ENCODE measurements at places on chromosomes 16 and 17.
A peak's percentile ranks its signal among the peaks of the same experiment; 100 is the strongest.

- peak; percentile 83 for DNase-seq
These were observed 9.2 kb upstream of the CD300A start for GRCh38 chr17:74457146-74457819.

- DNase-seq: peak; percentile 32
These were observed 53.1 kb downstream of the VPS53 start for GRCh38 chr17:661509-661908.

- peak; percentile 85 for DNase-seq
These were observed at the start of gene MXRA7 for GRCh38 chr17:76710863-76711611. Gene MXRA7, minus strand, starts transcription at chr17:76710965. Its CDS starts 19 bp downstream, at chr17:76710946.

DNA sequence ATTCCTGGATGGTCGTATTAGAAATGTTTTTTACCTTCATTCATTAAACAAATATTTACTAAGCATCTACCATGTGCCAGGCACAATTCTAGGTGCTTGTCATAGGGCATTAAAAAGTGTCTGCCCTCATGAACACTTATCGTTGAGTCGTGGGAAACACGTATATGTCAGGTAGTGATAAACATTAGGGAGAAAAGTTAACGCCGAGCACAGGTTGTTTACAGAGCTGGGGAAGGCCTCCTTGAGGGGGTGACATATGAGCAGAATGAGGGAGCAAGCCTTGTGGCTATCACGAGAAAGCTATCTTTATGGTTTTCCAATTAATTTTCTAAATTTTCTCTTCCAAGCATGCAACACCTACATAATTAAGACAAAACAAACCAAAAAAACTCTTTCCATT, 985 bp upstream of the ZNF213 start:
- DNase-seq: no peak

- DNase-seq: no peak
These were observed 107.3 kb downstream of the SDK2 start for GRCh38 chr17:73536700-73537605.

GRCh38 chr17:16255481-16255921, 38.5 kb downstream of the PIGL start:
- DNase-seq: peak; percentile 37

GRCh38 chr16:84559311-84559932, 55.0 kb upstream of the MEAK7 start:
- DNase-seq: peak; percentile 48
